Renal cortex interstitium (tissue), 15 donors: ENCODE measurements at places on chromosomes 2 and 18. TPM values are rescaled to one million over a fixed set of nuclear protein-coding genes. Genes with fewer than 3 reads are reported as not detected.

PREB gene
- polyA plus RNA-seq = 46.4 TPM

DNA sequence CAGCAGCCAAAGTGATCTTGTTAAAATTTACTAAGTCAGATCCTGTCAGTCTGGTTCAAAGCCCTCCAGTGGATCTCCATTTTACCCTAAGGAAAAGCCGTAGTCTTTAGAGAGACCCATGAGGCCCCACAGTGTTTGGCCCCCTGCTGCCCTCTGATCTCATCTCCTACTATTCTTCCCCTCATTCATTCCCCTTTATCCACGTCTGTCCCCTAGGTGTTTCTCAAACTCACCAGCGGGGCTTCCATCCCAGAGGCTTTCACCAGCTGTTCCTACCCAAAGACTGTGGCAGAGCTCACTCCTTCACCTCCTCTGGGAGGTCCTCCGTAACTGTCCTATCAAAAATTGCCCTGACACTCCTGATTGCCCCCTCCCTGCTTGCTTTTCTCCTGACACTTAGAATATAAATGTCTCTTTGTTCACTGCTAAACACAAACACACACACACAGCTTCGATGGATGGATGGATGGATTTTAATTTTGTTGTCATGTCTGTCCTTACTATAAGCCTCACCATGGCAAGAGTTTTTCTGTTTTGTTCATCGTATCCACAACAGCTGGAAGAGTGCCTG is 26.1 kb downstream of the LIMS1 start:
- DNase-seq = no peak

- DNase-seq = no peak
These were observed 1.7 kb upstream of the NETO1 start for GRCh38 chr18:72869226-72870185.

DNA sequence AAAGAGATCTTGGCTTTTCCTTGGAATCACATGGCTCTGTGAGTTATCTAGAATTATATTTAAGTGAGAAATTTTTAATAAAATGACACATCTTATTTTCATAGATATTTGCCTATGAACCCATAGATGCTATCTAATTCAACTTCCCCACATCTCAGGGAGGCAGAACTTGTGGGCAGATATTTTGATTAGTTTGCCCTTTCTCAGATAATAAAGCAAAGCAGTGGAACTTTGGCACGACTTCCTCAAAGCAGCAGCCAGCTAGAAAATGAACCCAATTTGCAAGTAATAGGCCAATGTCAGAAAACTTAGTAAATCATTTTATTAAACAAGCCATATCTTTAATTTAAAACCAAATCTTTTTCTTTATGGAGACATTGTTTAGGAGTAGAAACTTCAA is 32.7 kb downstream of the RAB27B start:
- DNase-seq = no peak

GRCh38 chr2:174593041-174593440 is 4.6 kb downstream of the WIPF1 start:
- no peak for DNase-seq

DNA sequence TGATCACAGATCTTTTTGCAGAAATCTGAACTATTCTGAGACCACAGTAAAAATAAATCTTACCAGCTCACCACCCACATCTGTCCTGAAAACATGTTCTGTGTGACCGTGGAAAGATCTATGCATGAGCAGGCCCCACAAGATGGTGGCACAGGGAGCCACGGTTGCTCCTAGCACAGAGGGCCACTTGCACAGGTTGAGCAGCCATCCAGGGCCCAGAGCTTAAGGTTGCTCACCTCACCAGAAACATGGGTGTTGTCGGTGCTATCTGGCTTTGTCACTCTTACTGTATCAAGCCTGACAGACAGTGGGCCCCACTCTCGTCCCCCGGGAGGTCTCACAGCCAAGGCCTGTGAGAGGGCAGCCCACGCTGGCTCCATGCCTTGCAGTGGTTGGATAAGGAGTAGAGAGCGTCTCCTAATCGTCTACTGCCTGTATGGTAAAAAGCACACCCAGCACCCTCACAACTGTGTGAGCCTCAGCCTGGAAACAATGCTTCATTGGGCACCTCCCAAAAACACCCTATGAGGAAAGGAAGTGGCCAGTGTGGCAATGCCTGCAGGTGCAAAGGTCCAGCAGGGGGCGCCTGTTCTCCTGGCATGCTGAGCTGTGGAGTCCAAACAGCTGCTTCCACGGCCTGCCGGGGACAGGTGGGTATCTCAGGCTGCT is 19.6 kb downstream of the TUBB6 start:
- no peak for DNase-seq

DNA sequence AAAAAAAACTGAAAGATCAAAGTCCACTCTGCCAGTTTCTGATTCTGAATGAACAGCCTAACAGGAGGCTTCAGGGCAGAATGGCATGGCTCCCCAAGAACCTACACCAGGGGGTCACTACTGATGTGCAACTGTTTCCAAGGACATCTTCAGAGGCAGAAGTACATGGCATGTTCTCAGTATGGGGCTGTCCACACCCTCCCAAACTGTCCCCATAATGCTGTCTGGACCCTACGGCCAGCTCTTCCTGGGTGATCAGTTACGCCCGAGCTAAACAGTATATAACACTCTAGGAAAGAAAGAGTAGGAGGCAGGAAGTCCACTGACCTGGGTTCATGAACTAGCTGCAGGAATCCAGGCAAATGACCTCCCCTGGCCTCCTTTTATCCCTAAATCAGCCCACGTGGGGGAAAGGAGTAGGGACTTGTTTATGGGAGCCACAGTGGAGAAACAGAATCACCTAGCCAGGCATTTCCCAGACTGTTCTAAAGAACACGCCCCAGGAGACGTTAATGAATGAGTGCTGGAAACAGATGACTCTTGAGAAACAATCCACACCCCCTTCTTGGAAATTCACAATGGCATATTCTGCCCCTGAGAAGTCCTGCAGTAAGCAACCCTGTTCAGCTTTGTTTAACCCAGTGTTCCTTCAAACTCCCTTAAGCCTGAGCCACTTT is 2.5 kb downstream of the TMBIM1 start:
- no peak for DNase-seq
